Stimulated activated CD8-positive, alpha-beta memory T cell treated with anti-CD3 and anti-CD28 coated beads, Interleukin-15, amount 100 ng/mL, for 24 hours (primary cell): ENCODE measurements at places on chromosomes 2 and 18.

DNA sequence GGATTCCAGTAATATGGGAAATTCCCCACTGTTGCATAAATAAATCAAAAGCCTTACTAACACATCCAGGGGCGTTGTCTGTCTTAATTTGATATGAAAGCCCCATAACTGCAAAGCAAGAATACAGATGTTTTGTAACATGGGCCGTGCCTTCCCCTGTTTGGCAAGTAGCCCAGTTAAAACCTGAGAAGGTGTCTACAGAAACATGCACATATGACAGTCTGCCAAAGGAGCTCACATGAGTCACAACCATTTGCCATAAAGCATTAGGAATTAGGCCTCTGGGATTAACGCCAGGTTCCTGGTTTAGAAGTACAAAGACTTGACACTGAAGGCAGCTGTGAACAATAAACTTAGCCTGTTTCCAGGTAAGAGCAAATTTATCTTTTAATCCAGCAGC, 43.1 kb upstream of the LONRF2 start:
- no peak for DNase-seq

- no peak for DNase-seq
Measured at GRCh38 chr2:170465241-170465640, 249.9 kb upstream of the SP5 start.

GRCh38 chr2:225056330-225057073, 14.2 kb upstream of the DOCK10 start:
- no peak for DNase-seq

DNA sequence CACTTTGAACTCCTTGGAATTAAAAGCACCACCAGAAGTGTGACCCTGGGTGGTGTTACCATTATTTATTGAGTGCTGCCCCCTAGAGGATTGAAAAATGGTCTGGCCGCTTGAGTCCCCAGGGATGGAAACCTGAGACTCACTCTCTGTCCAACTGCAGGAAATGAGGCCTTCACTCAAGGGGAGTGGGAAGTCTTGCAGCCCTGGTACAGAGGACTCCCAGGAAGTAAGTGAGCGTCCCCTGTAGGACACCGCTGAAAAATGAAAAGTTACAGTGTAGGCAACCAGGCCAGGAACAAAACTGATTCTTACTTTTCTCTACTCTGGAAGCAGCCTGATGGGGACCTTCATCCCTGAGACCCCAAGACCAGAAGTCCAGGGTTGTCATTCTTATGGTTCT, 2.2 kb upstream of the NRP2 start:
- DNase-seq: no peak

GRCh38 chr2:85251070-85251616, 76.6 kb downstream of the TGOLN2 start:
- DNase-seq: no peak

GRCh38 chr2:189409131-189409530, 32.1 kb upstream of the WDR75 start:
- DNase-seq: no peak

DNA sequence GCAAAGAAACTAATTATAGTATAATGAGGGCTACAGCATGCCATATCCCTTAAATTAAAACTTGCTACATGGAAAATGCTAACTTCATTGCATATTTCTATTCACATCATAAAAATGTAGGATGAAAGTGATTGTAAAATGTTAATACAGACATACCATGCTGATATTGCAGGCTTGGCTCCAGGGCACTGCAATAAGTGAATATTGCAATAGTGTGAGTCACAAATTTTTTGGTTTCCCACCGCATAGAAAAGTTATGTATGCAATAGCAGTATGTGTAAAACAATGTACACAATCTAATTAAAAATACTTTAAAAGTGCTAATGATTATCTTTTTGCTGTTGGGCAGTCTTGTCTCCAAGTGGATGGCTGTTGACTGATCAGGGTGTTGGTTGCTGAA, 162.1 kb downstream of the CD8B2 start:
- DNase-seq: no peak

DNA sequence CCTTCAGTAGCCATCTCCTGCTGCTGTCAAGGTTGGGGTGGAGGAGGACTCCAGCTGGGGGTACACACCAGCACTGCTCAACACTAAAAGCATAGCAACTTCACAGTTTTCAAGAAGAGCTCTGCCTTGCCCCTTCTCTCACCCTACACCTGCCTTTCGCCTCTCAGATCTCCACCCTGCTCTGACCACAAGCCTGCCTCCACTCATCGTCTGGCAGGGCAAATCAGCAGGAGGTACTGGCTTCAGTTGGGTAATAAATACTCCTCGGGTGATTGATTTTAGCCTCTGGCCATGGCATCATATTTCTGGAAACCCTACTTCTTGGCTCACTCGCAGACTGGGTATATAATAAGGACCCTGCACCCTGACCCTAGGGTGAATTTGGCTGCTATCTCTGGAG, 3.1 kb upstream of the PRKAG3 start:
- DNase-seq: no peak

DNA sequence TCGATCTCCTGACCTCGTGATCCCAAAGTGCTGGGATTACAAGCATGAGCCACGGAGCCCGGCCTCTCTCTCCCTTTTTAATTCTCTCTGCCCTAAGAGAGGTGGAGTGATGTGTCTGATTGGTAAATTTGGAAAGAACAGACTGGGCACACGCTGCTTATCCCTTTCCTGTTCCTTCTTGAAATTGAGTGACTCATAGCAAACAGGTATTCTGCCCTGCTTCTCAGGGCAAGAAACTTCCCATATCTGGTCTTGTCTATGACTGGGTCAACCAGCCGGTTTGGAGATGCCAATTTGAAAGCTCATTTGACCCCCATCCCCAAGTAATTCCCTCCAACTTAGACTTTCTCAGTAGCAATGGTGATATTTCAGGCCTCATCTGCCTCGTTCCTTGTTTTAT, 15.0 kb downstream of the LYPD1 start:
- DNase-seq: no peak

GRCh38 chr2:173279527-173279868, 75.2 kb upstream of the CDCA7 start:
- no peak for DNase-seq

DNA sequence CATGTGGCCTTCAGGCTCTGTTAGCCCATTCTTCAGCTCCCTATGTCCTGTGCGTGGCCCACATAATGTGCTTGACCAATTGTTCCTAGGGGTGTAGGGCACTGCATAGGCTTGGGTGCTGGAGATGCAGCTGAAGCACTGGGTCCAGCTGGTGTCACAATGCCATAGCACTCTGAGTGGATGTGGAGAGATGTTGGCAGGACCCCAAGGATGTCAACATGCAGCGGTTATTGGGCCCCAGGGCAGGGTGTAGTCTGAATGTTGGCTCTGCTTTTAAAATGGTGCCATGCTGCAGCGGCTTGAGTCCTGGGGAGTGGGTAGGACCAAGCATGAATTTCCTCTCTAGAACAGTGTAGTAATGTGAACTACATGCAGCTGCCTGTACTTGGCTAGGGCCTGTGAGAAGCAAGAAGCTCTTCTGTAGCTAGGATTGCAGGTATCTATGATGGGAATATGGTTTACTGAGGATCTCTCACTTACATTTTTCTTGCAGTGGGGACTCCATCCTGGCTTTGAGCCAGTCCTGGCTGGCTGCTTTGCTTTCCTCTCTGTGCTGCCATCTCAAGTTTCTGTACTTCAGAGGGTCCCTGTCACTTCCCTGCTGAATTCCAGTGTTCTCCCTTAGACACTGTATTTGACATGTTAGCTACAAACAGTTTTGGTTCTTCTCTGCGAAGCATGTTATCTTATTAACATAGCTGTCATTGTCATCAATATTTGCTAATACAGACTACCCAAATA, 148.4 kb downstream of the CSRNP3 start:
- DNase-seq: no peak

- DNase-seq: no peak
Measured at GRCh38 chr18:72181241-72181764, 362.8 kb downstream of the CBLN2 start.

DNA sequence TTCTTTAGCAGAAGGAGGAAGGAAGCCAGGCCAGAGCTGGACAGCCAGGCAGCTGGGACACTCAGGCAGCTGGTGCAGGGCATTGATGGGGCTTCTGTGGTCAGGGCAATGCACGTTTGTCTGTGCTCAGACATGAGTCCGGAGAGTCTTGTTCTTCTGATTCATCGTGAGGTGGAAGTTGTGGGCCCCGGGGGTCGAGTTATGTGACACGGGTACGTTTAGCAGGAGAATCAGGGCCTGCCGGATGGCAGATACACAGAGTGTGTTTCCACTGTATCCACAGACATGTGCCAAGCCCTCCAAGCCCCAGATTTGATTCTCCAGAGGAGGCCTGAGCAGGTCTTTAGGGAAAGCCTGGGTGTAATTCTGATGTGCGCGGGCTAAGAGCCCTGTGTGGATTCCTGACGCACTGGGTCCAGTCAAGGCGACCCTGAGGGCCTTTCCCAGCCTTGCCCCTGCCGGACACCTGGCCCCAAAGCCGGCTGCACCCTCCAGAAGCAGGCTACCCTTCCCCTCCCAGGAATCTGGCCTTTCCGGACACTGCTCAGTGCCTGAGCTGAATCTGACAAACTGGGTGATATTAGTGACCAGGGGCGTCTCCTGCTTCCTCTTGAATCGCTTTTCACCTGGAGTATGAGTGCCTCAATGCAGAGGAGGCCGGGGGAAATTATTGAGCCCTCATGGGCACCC, 10.1 kb downstream of the ARHGEF4 start:
- DNase-seq: no peak

GRCh38 chr2:117812443-117812842, 2.0 kb upstream of the DDX18 start:
- no peak for DNase-seq

GRCh38 chr2:97926946-97927345, 68.8 kb downstream of the TMEM131 start:
- DNase-seq: no peak

DNA sequence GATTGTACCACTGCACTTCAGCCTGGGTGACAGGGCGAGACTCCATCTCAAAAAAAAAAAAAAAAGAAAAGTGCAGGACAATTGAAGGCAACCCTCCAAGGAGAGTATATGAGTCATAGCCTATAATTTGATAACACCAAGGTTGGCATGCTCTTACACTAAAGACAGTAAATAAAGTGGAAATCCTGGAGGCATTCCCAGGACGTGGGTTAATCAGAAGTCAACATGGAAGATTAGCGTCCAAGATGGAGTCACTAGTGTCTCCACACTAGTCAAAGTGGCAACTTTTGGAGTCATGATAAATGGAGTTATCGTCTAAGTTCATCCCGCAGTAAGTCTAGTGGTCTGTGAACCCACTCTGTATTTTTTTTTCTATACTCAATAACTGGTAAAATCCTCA, 21.2 kb upstream of the UGGT1 start:
- no peak for DNase-seq

- DNase-seq: no peak
Measured at GRCh38 chr18:68840554-68841263, 42.8 kb downstream of the CCDC102B start.

DNA sequence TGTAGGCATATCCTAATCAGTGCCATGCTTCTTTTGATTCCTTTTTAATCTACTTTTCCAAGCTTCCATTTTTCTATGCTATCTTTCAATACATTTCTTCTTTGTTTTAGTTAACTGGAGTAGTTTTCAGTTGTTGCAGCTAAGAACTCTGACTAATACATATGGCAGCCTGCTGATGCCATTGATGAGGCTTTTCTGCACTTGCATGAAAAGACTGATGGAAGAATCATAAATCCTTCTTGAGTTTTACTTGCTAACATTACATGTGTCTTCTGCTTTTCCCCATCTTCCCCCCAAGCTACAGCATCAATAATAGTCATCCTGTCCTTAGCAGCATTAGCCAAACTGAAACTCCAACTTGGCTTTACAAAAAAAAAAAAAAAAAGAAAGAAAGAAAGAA, 203.3 kb downstream of the LRP1B start:
- DNase-seq: no peak

DNA sequence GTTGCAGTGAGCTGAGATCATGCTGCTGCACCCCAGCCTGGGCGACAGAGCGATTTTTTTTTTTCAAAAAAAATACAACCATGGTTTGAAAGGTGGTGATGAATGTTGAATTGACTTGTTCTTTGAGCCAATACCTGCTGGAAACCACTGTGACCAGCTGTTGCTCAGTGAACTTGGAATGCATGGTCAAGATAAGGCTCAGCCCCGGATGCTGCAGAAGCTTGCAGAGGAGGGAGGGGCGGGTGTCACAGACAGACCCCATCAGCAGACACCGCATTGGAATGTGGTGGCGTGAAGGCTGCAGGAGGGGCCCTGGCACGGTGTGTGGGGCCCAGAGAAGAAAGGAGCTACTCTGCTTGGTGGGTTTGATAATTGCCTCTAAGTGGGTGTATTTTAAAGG, 91.6 kb downstream of the ITGB1BP1 start:
- no peak for DNase-seq

DNA sequence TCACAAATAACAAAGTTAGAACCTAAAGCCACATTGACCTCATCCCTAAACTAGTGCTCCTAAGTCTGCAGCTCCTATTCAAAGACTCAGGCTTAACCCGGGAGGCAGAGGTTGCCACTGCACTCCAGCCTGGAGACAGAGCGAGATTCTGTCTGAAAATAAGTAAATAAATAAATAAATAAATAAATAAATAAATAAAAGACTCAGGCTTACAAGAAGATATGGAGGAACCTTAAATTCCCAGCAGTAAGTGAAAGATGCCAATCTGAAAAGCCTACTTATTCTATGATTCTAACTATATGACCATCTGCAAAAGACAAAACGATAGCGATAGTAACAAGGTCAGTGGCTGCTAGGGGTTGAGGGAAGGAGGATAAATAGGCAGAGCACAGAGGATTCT, 101.7 kb downstream of the DDX1 start:
- DNase-seq: no peak

GRCh38 chr2:140880573-140880972, 1250.2 kb downstream of the LRP1B start:
- no peak for DNase-seq
